ENCODE measurements at places on chromosomes 12 and 14. TPM values are rescaled to one million over a fixed set of nuclear protein-coding genes. Genes with fewer than 3 reads are reported as not detected.

DNA sequence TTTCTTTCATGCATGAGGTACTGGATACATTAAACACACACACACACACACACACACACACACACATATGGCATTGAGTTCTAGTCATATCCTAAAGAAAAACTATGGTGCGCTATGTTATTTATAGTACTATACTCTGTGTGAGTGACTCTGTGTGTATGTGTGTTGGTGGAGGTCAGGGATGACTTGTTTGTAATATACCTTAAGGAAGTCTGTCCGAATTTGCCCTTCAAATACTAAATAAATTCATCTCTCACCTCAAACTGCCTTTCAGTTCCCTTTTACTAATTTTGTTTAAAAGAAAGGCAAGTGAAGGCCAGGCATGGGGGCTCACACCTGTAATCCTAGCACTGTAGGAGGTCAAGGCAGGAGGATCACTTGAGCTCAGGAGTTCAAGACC is 2.1 kb upstream of the AKAP5 start:
- no peak overlapping the region for H3K27ac ChIP-seq
- peak; percentile 57 for DNase-seq
- no peak overlapping the region for H3K4me3 ChIP-seq
- H3K27me3 ChIP-seq: no peaks in the 10 kb centered on the region

DNA sequence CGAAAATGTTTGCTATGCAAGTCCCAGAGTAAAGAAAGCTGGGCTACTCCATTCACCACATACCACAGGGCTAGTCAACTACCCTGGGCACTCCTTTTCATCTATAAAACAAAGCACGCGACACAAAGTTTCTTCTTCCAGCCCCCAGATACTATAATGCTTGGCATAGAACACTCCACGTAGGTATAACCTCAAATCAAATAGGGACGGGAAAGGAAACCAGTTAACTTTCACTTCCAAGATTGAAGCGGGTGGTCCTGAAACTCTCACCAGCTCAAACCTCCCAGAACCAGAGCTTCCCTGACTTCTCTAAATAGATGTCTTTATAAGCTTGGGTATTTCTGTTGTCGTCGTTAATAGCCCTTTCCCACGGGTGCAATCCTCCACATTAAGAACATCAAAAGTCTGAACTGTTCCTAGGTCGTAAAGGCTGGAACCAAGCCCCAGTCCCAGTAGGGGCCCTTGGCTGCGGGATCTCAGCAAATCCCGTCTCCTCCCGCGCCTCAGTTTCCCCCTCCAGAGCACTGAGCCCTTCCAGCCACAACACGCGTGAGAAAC is 647 bp downstream of the LGMN start:
- no peaks in the 10 kb centered on the region for H3K27me3 ChIP-seq
- H3K4me3 ChIP-seq: no peak overlapping the region
- no peak for DNase-seq

GRCh38 chr12:116887244-116887643 is 6.0 kb upstream of the HRK start:
- H3K36me3 ChIP-seq: no peaks in the 10 kb centered on the region
- no peak overlapping the region for H3K27ac ChIP-seq
- H3K4me3 ChIP-seq: no peak overlapping the region
- no peaks in the 10 kb centered on the region for H3K4me1 ChIP-seq
- no peak for DNase-seq
- H3K27me3 ChIP-seq: no peaks in the 10 kb centered on the region

- H3K27ac ChIP-seq: no peak overlapping the region
- H3K4me1 ChIP-seq: peaks cover 38% of the 10 kb centered on the region
- no peaks in the 10 kb centered on the region for H3K36me3 ChIP-seq
- DNase-seq: peak; percentile 84
Measured at GRCh38 chr12:85057370-85057963, 21.3 kb downstream of the LRRIQ1 start.

DNA sequence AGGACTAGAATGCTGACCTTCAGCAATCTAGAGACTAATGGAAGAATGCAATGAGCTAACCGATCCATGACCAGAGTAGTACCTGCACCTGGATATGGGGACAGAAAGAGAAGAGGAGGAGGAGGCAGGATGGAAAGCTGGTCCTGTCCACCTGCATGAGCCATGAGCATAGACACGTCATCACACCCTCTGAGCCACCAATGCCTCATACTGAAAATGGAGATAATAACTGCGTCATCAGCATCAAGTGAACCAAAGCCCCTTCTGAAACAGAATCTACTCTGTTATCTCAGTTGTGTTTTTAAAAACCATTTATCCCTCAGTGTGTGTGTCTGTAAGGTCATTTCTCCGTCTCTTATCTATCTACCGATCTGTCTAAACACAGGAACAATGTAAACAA is 327.0 kb downstream of the BCL11B start:
- H3K36me3 ChIP-seq: no peaks in the 10 kb centered on the region
- no peaks in the 10 kb centered on the region for H3K4me1 ChIP-seq
- no peak overlapping the region for H3K27ac ChIP-seq
- DNase-seq: no peak
- no peaks in the 10 kb centered on the region for H3K27me3 ChIP-seq
- H3K4me3 ChIP-seq: no peak overlapping the region

CLEC12A gene
- total RNA-seq: not detected

P2RX2 gene
- total RNA-seq: not detected

MMP17 gene
- total RNA-seq: not detected

Measured in Karpas-422 (cell line).